GM12892 (cell line): ENCODE measurements at places on chromosomes 2 and 18.
A peak's percentile ranks its signal among the peaks of the same experiment; 100 is the strongest.

DNA sequence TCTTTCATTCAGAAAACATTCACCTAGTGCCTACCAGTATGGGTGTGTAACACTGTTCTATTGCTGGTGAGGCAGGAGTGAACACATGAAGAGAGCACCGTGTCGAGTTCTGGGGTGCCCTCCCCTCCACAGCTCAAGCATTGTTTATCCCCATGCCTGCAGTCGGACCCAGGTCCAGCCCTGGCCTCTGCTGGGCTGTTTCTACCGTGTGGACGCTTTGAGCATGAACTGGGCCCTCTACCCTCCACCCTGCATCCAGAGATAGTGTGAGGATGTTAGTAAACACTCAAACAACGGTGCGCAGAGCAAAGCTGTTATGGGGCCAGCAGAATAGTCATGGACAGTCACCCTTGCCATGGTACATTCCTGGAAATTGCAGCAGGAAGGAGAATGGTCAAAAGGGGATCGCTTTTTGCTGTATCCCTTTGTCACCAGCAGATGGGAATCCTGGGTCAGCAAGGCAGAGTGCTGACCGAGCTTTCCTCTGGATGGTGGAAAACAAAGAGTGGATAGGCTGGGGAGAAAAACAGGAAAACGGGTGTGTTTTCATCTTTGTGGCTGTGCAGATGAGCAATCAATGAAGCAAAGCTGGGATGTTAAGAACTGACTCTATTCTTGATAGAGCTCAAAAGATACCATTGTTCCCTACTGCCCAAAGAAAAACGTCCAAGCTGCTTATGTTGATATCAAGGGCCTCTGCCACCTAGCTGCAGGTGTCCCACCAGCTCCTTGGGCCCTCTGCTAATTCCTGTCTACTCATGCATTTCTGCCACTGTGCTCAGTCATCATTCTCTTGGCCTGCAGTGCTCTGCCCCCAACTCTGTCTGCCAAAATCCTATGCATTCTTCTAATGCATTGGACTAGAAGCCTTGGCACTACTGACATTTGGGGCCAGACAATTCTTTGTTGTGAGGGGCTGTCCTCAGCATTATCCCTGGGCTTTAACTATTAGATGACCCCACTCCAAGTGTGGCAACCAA lies 38.7 kb downstream of the REEP1 start:
- DNase-seq, result no peak

GRCh38 chr2:127945281-127945680 lies 59.5 kb upstream of the AMMECR1L start:
- DNase-seq, result no peak

DNA sequence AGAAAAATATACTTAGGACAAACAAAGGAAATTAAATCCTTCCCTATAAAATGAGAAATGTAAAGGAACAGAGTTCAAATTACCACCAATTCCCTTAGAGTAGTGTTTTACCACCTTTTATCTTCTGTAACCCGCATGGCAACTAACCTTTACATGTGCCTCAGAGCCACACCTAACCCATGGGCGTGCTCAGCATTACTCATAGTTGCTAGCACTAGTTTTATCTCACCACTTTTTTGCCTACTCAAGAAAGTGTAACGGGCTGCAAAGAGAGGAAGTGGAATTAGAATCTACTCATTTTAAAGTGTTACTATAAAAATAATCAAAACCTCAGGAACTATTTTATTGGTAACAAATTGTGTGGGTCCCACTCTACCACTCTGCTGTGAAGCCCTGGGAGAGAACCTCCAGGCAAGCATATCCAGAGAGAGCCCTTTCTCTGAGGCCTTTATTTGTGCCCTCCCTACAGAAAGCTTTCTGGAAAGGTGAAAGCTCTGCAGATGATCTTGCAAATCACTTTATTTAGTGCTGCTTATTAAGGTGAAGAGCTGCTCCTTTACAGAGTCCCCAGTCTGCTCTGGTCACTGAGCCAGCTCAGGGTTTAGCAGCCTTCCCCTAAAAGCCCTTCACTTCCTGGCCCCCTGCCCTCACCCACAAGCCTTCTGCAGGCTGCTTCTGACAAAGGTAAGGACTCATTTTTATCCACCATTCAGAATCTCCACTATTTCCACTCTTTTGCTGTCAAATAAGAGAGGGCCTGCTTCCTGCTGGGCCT lies 98.8 kb downstream of the TRABD2A start:
- DNase-seq, result no peak

GRCh38 chr2:109615637-109616144 lies 1.5 kb downstream of the SOWAHC start:
- DNase-seq, result no peak

- no peak for DNase-seq
Measured at GRCh38 chr2:187838690-187839089, 284.5 kb upstream of the TFPI start.

DNA sequence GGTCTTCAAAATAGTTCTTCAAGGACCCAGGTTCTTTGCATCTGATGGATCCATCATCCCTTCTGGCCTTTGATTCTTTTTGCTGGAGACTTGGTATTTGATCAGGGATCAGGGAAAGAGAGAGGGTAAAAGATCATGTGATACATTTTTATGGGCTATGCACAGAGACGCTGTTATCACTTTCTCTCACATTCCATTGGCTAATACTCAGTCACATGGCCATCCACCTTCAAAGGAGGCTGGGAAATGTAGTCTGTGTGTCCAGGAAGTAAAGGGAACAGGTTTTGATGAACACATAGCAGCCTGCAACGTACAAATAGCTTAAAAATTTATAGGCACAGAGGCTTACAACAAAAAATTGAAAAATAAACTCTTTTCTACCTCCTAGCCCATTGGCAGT lies 629.6 kb upstream of the FANCL start:
- DNase-seq, result no peak

- DNase-seq, result no peak
Measured at GRCh38 chr2:213425618-213426017, 141.4 kb downstream of the SPAG16 start.

GRCh38 chr2:164881524-164881923 lies 39.9 kb upstream of the COBLL1 start:
- DNase-seq, result no peak

DNA sequence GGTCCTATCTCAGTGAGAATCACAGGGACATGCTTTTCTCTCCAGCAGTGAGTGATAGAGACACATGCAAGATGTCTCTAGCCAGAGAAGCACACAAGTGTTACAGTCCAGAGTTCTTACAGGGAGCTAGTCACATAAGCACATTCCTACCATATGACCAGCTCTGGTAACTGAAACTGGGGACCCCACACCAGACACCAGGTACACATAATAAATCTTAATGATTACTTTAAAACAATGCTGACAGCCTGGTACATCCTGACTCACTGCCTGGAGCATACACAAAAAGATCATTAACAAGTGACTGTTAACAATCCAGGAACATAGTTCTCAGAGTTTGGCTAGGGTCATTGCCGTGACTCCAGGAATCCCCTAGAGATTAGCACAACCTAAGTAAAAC lies 53.6 kb downstream of the GALNT1 start:
- DNase-seq, result no peak

- no peak for DNase-seq
Measured at GRCh38 chr2:209577376-209578357, 153.8 kb downstream of the MAP2 start.

- DNase-seq, result no peak
Measured at GRCh38 chr2:238339814-238340213, 19.5 kb downstream of the TRAF3IP1 start.

GRCh38 chr2:179106342-179106675 lies 56.4 kb upstream of the CCDC141 start:
- no peak for DNase-seq

DNA sequence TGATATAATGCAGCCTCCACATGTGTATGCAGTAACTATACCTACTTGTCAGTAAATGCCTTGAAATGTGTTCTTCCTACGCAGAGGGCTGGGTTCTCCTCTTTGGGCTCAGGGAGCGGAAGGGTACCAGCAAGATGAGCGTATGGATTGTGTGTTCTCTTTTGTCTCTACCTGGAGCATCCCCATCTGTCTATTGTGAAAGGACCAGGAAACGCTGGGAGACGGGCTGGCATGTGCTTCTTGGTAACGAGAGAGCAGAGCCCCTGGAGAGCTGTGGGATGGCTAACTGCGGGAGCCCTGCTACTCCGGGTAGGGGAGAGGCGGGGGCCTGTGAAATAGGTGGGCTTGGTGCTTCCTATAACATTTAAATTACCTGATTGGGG lies 80.9 kb downstream of the BCL2 start:
- no peak for DNase-seq

DNA sequence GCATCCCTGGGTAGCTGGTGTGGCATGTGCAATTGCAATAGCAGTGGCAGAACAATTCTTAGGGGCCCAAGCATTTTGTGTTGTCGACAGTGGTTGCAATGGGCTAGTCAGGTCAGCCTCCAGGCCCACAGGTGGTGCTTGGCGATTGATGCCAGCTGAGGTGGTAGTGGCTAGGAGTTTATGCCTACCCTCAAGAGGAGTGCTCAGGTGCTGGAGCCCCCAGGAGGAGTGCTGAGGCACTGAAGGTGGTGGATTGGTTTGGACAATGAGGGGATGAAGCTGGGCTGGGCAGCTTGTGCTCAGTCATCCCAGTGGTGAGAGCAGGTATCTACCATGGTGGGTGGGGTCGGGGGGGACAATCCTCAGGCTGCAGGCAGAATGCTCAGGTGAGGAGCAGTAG lies 877.9 kb upstream of the TMEFF2 start:
- no peak for DNase-seq

DNA sequence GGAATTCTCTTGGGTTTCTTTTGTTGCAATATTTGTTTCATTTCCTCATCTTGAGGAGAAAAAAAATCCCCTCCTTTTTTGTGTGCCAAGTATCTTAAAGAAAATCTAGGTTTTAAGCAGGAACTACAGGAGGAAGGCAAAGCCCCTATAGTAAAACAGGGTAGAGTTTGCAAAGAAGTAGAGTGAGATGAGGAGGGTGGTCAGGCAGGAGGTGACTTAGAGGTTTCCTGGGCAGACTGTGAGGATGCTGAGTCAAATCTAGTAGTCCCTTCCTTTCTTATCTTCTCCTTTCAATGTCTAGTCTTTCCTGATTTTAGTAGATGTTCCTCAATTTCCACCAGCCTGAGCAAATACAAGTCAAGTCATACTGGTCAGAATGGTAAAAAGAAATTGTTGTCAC lies 222.5 kb downstream of the PMAIP1 start:
- DNase-seq, result no peak

DNA sequence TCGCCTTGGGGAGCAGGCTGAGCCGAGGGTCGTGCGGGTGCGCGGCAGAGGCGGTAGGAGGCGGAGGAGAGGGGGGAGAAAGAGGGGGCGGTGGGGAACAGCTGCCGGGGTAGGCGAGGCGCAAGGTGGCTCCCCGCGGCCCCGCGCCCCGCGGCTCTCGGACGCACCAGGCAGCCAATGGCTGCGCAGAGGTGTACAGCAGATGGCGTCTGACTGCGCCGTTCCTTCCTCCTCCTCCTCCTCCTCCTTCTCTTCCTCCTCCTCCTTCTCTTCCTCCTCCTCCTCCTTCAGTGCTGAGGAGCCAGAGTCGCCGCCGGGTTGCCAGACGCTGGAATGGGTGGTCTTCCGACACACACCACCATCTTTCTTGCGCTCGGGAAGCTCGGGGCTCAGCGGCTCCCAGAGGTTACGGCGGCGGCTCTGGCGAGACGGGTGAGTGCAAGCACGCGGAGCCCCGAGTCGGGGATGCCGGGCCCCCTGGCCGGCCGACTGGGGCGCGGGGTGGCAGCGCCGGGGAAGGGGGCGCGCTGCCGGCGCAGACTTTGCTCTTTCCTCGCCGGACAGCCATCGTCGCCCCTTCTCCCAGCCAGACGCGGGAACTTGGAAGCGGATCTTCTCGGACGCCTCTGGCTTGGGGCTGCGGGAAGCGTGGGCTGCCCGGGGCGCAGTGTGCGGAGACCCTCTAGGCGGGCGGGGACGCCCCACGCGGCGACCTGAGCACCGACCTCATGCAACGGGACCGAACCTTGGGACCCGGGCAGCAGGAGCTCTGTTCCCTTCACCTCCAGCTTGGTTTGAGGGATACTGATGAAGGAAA lies at the start of gene THSD7B:
THSD7B (plus strand) TSS at position 290 of the 817 bp plus-strand sequence. CDS start 116,634 bp downstream, outside the sequence.
- peak; percentile 11 for DNase-seq

DNA sequence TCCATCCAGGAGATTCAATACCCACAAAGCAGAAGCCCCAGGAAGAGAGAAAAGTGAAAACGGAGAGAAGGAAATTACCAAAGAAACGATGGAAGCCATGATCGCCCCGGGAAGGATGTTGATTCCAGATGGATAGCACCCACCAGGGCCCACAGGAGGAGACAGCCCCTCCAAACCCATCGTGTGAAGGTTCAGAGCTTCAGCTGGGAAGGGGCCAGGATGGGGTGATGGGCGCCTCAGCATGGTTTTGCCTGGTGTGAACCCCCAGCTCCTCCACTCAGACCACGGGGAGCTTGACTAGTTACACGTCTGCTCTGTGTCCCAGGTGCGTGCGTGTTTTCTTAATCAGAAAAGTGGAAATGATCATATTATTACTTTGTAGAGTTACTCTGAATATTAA lies 264.5 kb downstream of the EIPR1 start:
- no peak for DNase-seq

- no peak for DNase-seq
Measured at GRCh38 chr18:23969664-23970063, 44.9 kb upstream of the TTC39C start.

GRCh38 chr2:109335631-109336176 lies 206.7 kb downstream of the SH3RF3 start:
- DNase-seq, result no peak

- no peak for DNase-seq
Measured at GRCh38 chr18:40897884-40898283, 1057.2 kb upstream of the PIK3C3 start.

DNA sequence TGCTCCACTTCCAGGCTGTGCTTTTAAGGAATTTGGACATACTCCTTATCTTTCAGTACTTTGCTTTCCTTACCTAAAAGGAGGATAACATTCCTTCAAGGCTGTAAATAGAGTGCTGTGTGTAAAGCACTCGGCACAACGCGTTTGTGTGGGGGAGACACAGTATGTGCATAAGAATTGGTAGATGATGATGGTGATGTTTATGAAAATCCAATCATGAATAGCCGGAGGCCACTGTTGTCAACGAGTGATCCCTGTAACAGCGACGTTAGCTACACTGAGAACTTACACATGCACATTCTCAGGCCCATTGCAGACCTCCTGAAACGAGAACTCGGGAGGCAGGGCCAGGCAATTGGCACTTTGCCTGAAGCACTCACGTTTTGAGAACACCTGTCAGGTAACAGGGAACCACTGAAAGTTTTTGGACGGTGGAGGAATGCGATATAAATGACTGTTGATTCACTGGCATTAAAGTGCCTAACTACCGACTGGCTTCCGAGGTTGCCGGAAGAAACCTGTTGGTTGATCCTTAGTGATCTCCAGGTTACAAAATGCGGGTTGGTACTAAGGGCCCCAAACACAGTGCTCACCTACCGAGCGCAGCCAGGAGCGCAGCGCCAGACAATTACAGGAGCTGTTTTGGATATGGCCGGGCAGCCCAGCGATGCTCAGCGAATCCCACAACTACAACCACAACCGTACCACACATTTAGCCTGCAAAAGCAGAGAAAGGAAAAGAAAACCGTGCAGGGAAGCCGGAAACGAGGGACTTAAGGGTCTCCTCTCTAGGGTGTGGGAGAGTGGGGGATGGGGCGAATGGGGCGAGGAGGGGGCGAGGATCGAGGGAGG lies 1.0 kb upstream of the MAP4K4 start:
- DNase-seq, result no peak
